ENCODE measurements at places on chromosomes 2 and 18.
A peak's percentile ranks its signal among the peaks of the same experiment; 100 is the strongest.

GRCh38 chr2:152550386-152550785, 166.9 kb downstream of the PRPF40A start:
- no peak for DNase-seq

GRCh38 chr2:101803945-101804696, 106.6 kb downstream of the MAP4K4 start:
- DNase-seq: no peak

GRCh38 chr2:70958759-70959158, 19.7 kb upstream of the ANKRD53 start:
- DNase-seq: no peak

GRCh38 chr2:56473524-56473923, 289.7 kb downstream of the CCDC85A start:
- peak; percentile 31 for DNase-seq

- no peak for DNase-seq
These were observed 7.5 kb upstream of the SCN1A start for GRCh38 chr2:166135152-166135848.

GRCh38 chr2:230140667-230141066, 71.9 kb upstream of the SLC16A14 start:
- no peak for DNase-seq

DNA sequence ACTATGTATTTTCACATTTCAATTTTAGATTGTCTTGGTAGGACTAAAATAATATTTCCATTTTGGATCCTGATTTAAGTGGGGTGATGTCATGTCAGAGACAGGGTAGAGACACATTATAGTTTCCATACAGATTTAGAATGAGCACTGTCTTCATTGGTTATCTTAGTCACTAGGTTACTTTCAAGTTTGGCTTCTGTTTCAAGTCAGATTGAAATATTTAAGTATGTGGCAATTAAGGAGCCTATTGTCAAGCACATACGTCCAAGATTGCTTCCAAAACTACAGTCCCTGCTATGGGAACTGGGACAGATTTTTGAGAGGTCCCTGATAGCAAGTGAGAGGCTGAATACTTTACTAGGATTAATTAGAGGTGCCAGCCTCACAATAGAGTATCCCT, 89.2 kb upstream of the FAM117B start:
- peak; percentile 34 for DNase-seq

DNA sequence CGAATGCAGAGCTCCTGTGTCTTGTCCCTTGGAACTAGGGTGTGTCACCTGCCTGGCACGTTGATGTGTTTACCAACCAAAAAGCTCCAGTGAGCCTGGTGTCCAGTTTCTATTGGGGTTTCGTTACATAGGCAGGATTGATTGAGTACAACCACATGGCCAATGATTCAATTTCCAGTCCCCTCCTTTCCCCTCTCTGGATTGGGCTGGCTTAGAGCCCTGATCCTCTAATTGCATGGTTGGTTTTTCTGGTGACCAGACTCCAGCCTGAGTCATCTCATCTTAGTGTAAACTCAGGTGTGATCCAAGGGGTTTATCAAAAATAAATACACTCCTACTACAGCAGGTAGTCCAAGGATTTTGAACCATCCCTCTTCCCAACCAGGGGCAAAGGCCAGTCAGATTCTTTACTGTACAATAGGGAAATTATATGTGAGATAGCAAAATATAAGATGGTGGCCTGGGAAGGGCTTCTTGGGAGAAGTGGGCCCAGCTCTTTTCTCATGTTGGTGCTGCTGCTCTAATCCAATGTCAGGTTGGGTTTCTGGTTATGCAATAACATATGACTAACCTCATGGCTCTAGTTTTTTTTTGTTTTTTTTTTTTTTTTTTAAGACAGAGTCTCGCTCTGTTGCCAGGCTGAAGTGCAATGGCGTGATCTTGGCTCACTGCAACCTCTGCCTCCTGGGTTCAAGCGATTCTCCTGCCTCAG, 64.7 kb upstream of the MGAT5 start:
- DNase-seq: peak; percentile 77

DNA sequence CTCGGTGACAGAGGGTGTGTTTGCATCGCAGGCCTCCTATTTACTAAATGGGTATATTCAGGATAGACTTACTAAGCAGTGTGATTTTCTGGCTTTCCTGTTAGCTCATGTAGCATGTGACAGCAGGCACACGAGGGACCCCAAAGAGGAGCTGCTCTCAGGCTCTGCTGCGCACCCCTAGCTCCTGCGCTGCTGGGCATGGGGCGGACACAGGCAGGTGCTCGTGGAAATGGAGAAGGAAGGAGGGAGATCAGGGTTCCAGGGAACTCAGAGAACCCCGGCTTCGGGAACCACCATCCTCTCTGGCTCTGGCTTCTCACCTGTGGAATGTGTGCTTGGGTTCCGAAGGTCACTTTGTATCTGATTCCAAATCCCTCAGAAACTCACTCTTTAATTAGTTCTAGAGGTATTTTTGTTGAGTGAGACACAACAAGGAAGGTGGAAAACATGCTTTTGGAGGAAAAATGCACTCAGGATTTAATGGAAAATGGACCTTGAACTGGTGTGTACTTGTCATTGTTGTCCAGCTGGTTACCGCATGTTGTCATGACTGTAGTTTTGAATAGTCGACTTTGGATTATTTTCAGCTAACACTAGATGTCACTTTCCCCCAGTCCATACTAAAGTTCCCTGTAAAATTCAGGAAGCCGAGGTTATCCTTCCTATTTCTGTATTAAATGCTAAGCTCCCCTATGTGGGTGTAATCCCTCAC, 3.5 kb downstream of the SNTG2 start:
- no peak for DNase-seq

DNA sequence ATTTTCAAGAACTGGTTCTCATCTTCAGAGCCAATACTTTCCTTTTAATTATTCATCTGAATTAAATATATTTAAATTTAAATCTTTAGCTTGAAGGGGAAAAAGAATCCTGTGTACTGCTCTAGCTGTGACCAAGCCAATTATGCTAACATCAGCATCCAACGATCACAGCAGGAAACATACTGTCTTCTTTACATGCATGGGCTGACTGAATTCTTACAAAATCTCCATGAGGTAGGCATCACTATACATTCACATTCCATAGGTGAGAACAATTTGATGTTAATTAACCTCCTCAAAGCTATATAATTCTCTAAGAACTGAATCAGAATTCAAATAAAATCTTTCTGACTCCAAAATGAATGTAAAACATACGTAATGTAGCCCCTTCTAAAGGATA, 118.8 kb upstream of the MAP2 start:
- DNase-seq: no peak

GRCh38 chr2:175964195-175964594, 37.9 kb downstream of the LNPK start:
- no peak for DNase-seq

- peak; percentile 73 for DNase-seq
These were observed 75.9 kb downstream of the ITGB1BP1 start for GRCh38 chr2:9347411-9347881.

DNA sequence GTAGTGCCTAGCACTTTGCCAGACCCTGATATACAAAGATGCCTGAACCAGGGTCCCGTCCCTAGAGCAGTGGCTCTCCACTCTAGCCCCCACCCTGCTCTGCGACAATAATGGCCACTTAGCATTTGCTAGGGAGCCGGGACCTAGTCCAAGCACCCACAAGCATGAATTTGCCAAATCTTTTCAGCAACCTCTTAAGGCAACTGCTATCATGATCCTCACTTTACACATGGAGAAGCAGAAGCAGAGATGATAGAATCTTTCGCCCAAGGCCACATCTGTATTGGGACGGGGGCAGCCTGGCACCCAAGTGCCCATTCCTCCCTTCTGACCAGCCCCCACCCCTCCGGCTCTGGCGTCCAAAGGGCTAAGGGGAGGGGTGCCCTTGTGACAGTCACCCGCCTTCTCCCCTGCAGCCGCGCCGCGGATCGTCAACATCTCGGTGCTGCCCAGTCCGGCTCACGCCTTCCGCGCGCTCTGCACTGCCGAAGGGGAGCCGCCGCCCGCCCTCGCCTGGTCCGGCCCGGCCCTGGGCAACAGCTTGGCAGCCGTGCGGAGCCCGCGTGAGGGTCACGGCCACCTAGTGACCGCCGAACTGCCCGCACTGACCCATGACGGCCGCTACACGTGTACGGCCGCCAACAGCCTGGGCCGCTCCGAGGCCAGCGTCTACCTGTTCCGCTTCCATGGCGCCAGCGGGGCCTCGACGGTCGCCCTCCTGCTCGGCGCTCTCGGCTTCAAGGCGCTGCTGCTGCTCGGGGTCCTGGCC, 13.0 kb downstream of the SIGLEC15 start:
- no peak for DNase-seq

GRCh38 chr2:25127646-25128045, 40.7 kb downstream of the POMC start:
- peak; percentile 26 for DNase-seq

DNA sequence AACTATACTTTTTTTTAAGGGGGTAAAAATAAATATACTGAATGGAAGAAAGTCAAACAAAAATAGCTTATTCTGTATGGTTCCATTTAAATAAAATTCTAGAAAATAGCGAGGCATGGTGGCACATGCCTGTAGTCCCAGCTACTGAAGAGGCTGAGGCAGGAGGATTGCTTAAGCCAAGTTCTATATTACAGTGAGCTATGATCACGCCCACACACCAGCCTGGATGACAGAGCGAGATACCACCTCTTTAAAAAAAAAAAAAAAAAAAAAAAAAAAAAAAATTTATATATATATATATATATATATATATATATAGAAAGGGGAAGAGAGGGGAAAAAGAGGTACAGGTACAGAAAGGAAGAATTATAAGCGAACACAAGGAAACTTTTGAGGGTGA, 77.7 kb downstream of the MEMO1 start:
- peak; percentile 18 for DNase-seq

GRCh38 chr2:127020536-127020935, 86.4 kb downstream of the BIN1 start:
- DNase-seq: no peak

- DNase-seq: no peak
These were observed 11.3 kb downstream of the LRPPRC start for GRCh38 chr2:43984533-43984932.

- DNase-seq: peak; percentile 87
These were observed 46.3 kb upstream of the VIT start for GRCh38 chr2:36650031-36650829.

GRCh38 chr18:13657974-13658373, 68.4 kb downstream of the FAM210A start:
- no peak for DNase-seq

DNA sequence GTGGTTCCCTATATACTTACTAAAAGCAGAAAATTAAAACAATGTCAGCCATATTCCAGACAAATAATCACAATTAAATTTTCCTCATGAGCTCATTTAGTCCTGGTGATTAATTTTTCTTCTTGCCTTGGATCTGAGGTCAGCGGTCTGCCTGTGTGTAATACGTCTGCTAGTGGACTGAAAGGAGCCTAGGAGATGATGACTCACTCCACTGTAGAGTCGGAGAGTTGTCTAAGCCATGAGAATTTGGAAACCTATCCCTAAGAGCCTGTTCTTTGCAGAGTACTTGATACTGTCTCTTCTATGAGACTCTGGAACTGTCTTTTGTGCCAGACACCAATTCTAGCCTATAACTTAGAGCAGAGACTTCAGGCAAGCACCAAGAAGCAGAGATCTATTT, 94.2 kb upstream of the RAB27B start:
- peak; percentile 98 for DNase-seq

GRCh38 chr2:10305254-10305635, 2.5 kb downstream of the HPCAL1 start:
- DNase-seq: peak; percentile 12

DNA sequence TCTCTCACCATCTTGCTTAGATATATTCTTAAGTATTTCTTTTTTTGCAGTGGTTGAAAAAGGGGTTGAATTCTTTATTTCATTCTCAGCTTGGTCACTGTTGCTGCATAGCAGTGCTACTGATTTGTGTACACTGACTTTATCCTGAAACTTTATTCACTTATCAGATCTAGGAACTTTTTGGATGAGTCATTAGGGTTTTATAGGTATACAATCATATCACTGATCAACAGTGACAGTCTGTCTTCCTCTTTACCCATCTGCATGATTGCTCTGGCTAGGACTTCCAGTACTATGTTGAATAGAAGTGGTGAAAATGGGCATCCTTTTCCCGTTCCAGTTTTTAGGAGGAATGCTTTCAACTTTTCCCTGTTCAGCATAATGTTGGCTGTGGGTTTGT, 6.5 kb downstream of the STARD6 start:
- DNase-seq: no peak

- peak; percentile 95 for DNase-seq
These were observed 88.8 kb downstream of the GFPT1 start for GRCh38 chr2:69298261-69298660.

- no peak for DNase-seq
These were observed 165.5 kb downstream of the DDX1 start for GRCh38 chr2:15756882-15757819.

DNA sequence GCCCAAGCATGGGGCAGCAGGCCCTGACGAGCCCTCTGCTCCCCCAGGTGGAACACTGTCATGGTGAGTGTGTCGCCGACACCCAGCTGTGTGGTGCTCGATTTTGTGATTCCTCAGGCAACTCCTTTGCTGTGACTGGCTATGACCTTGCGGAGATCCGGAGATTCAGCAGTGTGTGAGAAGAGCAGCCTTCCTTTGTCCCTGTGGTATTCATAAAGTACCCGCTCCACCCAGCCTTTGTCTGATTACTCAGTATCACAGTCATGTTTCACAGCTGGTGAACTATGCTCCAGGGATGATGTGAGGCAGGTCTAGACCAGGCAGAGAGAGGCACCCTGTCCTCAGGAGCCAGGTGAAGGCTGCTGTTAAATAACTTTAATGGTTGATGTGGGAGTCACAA, 4.0 kb downstream of the WDR54 start:
- no peak for DNase-seq

DNA sequence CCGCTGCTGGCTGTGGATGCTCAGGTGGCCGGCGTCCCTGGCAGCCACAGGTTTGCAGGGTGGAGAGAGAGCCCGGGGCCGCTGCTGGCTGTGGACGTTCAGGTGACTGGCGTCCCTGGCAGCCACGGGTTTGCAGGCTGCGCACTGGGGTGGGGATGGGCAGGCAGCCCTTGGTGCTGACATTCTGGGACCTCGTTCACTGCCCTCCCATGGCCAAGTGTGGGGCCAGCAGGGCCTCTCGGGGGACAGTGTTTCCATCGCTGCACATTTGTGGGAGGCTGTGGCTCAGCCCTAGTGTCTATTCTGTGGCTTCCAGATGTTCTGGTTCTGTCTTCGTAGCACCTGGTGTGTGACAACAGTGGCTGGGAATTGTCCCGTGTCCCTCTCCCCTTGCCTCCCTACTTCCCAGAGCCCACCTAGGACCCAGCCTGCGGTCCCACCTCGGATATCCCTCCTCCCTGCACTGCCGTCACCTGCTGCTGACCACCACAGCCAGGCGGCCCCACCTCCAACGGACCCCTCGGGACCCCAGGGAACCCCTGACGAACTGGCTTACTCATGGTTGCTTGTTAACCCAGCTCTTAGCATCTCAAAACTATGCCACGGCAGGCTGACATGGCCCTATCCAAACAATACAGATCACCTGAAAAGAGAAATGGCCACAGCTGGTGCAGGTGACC, 915 bp downstream of the CROCC2 start:
- DNase-seq: no peak

Measured in iris pigment epithelial cell (primary cell).